ENCODE measurements at places on chromosomes 3 and 15.

GRCh38 chr3:129268396-129268795, 10.3 kb upstream of the HMCES start:
- DNase-seq, result no peak

GRCh38 chr15:67134067-67134838, 68.9 kb downstream of the SMAD3 start:
- DNase-seq, result peak; percentile 71

DNA sequence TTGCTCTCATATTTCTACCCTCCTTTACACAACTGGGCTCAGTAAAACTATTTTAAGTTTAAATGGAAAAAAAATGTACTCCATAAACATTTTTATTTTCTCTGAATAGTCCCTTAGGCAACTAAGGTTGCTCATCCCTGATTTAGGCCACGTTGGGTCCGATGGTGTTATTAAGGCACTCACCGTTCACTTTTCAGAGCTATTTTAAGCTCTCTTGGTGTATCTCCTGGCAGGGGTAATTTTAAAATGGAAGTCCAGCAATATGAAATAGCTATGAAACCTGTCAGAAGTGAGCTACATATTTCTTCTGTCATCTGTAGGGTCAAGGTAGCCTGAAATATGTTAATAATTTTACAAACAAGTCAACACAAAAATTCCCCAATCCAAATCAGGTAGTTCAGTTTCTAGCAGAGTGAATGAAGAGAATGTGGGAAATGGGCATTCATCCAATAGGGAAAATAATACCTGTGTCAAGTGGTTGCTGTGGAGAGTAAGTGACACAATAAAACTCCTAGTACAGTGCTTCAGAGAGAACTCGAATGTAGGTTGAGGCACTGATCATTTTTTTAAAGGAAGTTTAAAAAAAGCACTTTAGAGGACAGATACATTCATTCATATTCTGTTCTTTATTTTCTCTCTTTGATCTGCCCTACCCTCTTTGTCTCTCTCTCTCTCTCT, 209.3 kb upstream of the FEZF2 start:
- DNase-seq, result no peak

- no peak for DNase-seq
These were observed 6.2 kb upstream of the TIPARP start for GRCh38 chr3:156668073-156668763.

DNA sequence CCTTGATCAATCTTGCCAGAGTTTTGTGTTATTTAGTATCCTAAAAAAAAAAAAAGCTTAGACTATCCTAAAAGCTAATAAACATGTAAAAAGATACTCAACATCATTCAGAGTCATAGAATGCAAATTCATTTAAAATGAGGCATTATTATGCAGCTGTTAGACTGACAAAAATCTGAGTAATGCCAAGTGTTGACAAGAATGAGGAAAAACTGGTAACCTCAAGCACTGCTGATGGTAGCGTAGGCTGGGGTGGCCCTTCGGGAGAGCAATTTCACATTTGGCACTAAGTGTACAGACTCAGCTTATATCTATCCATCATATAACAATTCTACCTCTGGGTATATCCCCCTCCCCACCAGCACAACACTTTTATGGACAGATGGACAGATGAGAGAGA, 280.4 kb downstream of the RAP2B start:
- no peak for DNase-seq

DNA sequence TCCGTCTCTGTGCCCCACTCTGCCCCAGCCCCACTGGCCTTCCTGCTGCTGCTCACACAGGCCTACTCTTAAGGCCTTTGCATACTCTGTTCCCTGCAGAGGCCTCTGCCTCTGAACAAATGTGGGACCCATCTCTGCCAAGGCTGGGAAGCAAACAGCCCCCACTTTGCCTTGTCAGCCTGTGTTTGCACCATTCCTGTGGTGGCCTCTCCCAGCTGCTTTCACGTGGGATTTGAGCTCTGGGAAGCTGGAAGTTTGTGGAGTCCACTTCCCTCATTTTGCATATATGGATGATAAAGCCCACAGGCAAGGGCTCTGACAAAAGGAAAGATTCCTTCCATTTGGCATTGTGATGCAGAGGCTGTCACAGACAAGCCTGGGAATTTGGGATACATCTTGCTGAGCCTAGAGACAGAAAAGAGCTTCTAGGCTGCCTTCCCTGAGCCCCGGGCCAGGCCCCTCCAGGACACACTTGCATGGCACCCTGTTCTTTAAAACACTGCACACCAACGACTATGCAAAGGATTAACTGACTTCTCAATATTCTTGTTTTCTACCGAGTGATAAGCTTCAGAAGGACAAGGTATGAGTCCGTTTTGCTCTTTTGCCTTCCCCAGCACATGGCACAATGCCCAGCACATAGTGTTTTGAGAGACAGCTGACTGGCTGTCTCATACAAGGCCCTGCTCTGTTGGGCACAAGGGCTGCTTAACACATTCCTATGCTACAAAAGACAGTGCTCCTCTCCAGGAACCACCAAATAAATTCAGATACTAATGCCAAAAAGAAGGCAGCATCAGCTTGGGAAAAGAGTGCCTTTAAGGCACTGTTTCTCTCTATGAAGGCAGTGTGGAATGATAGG, 120.7 kb upstream of the TOPAZ1 start:
- no peak for DNase-seq

- DNase-seq, result no peak
These were observed 253.5 kb downstream of the SHQ1 start for GRCh38 chr3:72594615-72595215.

- DNase-seq, result no peak
These were observed 35.0 kb upstream of the ARID3B start for GRCh38 chr15:74505837-74506514.

DNA sequence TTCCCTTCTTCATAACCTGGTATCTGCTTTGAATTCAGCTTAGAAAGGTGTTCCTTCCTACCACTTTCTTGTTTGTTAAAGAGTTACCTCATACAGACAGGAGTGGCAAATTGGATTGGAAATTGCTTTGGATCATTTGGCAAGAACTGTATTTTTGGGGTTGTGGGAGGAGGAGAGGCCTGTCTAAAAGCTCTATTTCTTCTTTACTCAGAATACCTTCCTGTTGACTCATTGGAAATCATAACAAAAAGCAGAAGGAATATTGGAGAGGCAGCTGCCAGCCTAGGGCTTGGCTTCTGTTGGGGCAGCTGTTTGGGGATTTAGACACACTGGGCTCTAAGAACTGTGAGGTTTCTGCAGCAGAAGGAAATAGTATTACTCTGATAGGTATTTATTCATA, 14.2 kb downstream of the IQGAP1 start:
- DNase-seq, result no peak

- no peak for DNase-seq
These were observed 458.1 kb downstream of the DIPK2A start for GRCh38 chr3:144429719-144430121.

GRCh38 chr3:72559385-72559784, 288.9 kb downstream of the SHQ1 start:
- DNase-seq, result no peak

GRCh38 chr15:19973718-19974117, 567.9 kb downstream of the GOLGA6L6 start:
- DNase-seq, result peak; percentile 6

GRCh38 chr3:141152801-141153678, 78.6 kb upstream of the PXYLP1 start:
- DNase-seq, result no peak

DNA sequence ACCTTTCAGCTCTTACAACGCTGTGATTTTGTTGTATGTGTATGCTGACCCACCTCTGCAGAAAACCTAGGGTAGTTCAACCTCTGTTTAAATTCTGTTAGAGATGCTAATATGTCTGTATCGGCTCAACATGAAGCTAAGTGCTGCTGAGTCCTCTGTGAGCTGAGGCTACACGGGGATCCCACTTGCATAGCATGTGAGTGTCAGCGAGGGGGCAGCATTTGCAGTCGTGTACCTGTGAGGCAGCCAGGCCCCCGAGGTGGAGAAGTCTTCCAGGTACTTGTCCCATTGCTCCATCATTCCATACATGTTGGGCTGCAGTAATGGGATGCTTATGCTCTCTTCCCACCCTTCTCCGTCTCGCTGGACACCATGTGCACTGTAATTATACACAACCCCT, 3.7 kb downstream of the MKRN2OS start:
- no peak for DNase-seq

DNA sequence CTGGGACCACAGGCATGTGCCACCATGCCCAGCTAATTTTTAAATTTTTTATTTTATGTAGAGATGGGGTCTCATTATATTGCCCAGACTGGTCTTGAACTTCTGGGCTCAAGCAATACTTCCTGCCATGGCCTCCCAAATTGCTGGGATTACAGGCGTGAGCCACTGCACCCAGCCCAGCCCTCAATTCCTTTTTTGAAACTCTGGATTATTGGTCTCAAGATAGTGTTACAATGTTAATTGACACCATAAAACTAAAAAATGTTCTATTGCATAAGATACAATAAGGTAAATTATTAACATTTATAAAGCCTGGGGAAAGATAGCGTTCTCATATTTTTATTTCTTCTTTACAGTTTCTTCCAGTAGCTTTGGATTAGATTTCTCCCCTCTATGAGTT, 3.9 kb upstream of the NFKBIZ start:
- no peak for DNase-seq

- no peak for DNase-seq
These were observed 31.2 kb downstream of the STRIT1 start for GRCh38 chr3:155262295-155262694.

GRCh38 chr15:57477736-57478522, 101.6 kb downstream of the CGNL1 start:
- no peak for DNase-seq

GRCh38 chr15:63094495-63094931, 27.1 kb upstream of the LACTB start:
- no peak for DNase-seq

GRCh38 chr3:138397983-138398382, 36.4 kb upstream of the ESYT3 start:
- no peak for DNase-seq

DNA sequence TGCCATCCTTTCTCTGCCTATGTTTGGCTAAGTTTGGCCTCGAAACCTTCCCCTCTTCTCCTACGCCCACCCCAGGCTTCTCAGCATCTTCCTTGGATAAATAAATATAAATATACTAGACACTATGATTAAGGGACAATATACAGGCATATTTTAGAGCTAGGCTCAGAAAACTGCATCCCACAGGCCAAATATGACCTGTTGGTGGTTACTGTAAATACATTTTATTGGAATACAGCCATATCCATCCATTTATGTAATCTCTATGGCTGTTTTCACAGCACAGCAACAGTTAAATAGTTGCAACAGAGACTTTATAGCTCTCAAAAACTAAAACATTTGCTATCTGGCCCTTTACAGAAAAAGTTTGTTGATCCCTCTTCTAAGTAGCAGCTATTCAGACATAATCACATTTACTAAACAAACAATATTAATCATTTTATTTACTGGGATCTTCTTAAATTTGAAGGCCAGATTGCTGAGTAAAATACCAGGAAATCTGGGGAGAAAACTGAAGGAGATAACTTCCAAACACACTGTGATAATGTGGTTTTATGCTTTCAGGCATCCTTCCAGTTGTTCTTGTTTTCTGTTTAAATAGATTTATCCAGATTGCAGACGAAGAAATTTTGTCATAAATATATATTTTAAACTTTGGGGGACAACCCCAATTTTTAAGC, 269.7 kb upstream of the THRB start:
- no peak for DNase-seq

DNA sequence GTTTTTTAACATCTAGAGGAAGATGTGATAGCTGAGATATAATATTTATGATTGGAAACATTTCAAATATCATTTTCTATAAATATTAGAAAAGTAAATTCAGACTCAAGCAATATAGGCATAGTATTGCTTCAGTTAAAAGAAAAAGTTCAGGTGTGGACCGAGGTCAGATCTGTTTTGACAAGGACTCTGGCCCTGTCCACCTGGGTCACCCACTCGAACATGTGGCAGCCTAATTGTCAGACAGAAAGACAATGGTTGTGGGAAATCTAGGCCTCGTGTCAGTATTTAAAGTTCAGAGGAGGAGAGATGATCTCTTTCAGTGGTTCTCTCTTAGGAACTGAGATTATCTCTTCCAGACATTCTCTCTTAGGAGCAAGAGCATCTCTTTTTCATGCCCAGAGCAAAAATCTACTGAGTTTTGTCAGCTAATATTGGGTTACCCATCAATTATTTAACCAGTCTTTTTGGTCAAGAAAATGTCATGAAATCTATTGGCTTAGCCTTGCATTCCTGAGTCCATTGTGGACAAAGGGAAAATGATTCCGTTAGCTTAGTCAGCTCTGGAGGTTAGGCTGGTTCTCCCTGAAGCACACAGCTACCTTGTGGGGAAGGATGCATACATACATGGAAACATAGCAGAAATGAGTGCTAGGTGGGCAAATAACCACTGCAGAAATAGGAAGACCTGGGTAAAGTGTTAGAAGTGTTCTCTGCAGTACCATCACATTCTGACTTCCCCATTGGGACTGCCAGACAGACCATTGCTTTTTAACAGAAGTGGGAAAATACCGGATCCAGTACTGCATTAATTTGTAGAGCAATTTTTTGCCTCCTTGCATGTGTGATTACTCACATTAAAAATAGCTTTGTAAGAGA, 343.3 kb downstream of the GRM7 start:
- DNase-seq, result no peak

GRCh38 chr3:27422617-27423016, 53.4 kb upstream of the NEK10 start:
- no peak for DNase-seq

GRCh38 chr15:40060236-40060961, 21.4 kb upstream of the SRP14 start:
- no peak for DNase-seq
